ENCODE measurements at places on chromosomes 4 and X.

DNA sequence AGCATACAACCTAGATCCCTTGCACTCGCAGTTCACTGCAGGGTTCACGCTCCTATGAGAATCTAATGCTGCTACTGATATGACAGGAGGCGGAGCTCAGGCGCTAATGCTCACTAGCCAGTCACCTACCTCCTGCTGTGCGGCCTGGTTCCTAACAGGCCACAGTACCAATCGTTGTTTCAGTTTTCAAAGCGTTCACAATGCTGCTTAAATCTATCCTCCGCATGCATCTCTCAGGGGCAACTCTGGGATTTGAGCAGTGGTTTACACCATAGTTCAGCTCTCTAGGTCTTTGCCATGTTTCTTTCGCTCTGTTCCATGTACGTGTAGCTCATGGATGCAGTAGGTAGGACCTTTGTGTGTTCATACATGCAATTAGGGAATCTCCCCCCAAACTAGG, 47.2 kb downstream of the CLOCK start:
- DNase-seq: no peak

DNA sequence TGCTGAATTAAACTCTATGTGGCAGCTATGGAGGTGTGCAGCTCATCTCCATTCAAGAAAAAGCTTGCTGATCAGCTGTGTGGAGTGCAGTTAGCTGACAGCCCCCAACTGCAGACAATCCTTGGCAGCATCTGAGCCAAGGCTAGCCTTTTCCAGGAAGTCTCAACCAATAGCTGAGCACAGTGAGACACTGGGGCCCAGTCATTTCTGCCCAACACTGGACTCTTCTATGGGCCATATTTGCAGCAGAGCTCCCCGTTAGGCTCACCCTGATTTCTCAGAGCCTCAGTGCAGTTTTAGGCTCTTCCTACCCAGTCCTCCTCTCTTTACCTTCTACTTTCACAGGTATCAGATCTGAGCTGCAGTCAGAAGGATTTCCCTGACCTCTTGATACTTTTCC, 12.9 kb downstream of the DDX53 start:
- DNase-seq: no peak

DNA sequence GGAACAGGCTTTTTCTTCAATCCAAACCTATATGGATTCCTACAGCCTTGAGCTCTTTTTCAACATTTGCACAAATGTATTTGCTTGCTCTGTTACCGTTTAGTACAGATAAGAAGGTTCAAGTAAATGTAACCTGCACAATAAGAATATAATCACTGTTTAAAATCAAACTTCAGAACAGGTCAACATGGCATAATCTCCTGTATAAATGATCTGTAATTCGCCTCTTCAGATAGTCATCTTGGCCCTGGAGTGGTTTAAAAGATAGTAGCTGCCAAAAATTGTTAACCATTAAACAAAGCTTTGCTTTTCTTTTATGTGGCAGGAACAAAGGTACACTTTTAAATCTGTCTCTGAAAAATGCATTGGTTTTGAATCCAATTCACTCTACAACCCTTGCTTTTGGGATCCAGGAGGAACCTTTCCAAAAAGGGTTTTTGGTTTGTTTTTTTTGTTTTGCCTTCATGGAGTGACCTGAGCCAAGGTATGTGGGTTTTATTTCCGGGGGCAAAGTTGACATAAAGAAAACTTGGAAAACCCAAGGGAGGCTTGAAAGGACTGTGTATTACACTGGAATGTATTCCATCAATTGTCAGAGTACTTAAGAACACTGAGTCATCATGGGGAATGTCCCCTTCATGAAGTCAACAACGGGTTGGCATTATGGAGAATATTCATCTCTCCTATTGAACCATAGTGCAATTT, 210.4 kb upstream of the HCCS start:
- no peak for DNase-seq

GRCh38 chr4:150289198-150289597, 211.0 kb downstream of the DCLK2 start:
- DNase-seq: no peak

GRCh38 chr4:88952081-88952480, 104.9 kb downstream of the FAM13A start:
- DNase-seq: no peak

DNA sequence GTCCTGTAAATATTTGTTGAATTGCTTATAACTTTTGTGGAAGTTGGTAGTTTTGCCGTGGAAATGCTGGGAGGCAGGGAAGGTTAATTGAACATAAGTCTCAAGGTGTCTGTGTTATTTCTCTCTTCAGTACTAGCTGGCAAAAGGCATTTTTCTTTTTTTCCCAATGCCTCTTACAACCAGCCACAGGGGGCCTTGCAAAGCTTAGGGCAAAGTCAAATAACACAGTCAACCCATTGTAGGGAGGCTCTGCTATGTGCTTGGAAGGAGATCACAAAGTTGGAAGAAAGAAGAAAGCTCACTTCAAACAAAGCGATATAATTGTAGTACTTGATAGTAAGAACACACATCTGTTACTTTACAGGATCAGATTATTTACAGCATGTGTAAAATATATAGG, 802.6 kb downstream of the PDHA2 start:
- no peak for DNase-seq

- no peak for DNase-seq
Observed at GRCh38 chrX:119442286-119442685, 26.0 kb upstream of the SLC25A5 start.

GRCh38 chrX:56932653-56933339, 62.5 kb downstream of the SPIN3 start:
- no peak for DNase-seq

GRCh38 chr4:27005905-27006590, 145.4 kb downstream of the STIM2 start:
- DNase-seq: no peak

GRCh38 chr4:52144372-52144771, 93.3 kb downstream of the SPATA18 start:
- no peak for DNase-seq

DNA sequence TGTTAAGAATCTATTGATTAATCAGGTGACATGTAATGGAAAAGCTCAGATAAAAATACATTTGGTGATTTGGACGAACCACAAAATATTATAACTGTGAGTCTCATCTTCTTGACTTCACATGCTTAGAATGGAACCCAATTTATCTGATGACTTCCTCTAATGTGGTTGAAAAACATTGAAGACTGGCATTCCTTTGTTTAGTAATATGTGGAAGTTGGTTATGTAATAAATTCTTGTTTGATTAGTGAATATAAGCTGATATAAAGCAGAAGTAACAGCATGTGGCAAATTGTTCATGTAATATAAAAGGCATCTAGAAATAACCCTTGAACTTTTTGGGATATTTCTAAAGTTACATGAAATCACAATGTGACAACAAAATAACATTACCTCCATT, 9.7 kb downstream of the GIMD1 start:
- DNase-seq: no peak

DNA sequence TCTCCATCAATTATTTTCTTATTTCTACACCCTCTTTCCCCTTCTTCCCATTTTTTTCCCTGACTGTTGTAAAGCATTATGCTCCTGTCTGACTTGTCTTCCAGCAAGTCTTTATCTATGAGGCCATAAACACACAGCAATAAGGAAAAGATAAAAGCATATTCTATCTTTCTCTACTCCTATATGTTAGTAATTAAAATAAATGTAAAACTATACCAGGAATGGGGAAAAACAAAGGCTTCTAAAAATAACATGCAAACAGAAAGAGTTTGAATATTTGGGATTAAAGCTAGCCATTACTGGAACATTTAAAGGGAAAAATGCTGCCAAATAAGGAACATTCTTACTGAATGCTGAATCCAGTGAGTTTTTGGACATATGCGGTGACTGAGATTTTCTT, 471.7 kb upstream of the HS3ST1 start:
- DNase-seq: no peak

DNA sequence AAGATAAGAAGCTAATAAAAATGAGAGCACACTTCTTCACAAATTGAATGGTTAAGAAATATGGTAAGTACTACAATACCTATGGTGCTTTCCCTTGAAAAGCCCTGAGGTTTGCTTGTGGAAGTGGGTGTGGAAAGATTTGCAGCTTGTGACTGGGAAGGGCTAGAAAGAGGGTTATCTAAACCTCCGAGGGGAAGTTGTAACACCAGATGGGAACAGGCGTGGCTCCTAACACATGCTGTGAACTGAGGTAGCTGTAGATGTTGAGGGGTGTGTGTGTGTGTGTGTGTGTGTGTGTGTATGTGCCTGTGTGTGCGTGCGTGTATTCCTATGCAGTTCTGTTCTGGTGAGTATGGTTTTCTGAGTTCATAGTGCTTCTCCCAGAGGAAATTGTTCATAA, 21.5 kb downstream of the FRMPD4 start:
- no peak for DNase-seq

GRCh38 chr4:153099391-153100140, 104.7 kb upstream of the TRIM2 start:
- DNase-seq: no peak

- no peak for DNase-seq
Observed at GRCh38 chrX:104618106-104618895, 52.3 kb downstream of the IL1RAPL2 start.

DNA sequence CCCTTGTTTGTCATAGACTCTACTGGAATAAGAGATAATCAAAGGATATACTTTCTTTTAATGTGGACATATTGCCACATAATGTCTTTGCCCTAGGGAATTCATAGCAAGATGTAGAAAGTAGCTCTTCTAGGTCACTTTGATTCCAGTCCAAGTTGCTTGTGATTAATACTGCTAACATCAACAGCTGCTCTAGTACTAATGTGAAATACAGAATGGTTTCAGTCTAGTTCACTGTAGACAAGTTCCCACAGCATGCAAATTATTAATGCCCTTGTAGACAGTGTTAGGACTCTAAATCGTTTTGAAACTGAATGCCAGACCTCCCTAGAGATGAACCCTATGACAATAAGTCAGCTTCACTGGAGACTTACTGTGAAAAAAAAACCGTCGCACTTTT, 494.6 kb upstream of the ATOH1 start:
- DNase-seq: no peak

DNA sequence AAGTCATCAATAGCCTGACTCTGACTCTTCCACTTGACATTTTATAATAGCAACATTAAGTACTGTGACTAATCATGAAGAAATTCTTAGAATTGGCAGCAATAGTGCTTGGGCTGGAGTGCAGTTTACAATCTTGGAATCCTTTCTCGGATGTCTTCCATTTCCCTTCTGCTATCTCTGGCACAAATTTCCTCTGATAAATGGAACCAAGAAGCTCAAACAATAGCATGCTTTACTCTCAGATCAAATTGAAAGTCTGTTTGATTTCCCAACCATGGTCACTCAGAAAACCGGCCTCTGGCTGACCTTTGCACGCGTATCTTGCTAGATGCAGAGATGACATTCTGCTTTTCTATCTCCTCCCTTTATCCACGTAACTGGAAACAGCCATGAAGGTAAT, 99.0 kb upstream of the SPANXC start:
- no peak for DNase-seq

GRCh38 chr4:80043541-80043940, 29.5 kb downstream of the ANTXR2 start:
- DNase-seq: no peak

- DNase-seq: no peak
Observed at GRCh38 chr4:106116025-106116424, 200.0 kb downstream of the TBCK start.

- no peak for DNase-seq
Observed at GRCh38 chr4:24799544-24800324, 4.4 kb downstream of the SOD3 start.

DNA sequence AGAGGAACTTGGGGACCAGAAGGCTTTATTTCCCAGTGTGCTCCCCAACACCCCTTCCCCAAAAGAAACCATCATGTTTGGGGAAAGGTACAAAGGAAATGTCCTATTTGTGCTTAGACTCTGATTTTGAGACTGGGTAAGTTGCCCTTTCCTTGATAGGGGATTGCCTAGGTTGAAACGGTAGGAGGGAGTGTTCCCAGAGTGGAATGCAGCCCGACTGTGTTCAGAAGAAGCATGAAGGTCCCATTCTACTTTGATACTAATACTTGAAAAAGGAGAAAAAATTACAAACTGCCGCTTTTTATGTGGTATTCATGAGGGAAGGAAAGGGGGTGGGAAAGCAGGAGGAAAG, 32.4 kb upstream of the TMEM131L start:
- DNase-seq: no peak

- no peak for DNase-seq
Observed at GRCh38 chr4:4456816-4457578, 70.1 kb downstream of the NSG1 start.

- DNase-seq: no peak
Observed at GRCh38 chr4:38948551-38948950, 80.9 kb downstream of the FAM114A1 start.

DNA sequence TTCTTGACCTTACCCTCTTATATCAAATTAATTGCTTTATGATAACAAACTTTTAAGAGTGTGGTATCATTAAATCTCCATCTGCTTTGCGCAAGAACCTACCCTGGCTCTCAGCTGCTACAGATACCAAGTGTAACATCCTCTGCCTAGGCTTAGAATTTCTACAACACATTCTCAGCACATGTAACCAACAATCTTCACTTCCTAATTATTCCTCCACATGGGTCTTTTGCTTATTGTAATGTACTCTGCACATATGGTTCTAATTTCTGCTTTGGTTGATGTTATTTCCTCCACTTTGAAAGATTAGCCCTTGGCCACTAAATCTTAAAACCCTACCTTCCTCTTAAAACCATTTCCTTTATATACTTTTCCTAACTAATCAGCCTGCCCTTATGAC, 242.4 kb downstream of the ARHGAP24 start:
- no peak for DNase-seq

- DNase-seq: no peak
Observed at GRCh38 chr4:1154523-1155182, 17.7 kb downstream of the SPON2 start.

DNA sequence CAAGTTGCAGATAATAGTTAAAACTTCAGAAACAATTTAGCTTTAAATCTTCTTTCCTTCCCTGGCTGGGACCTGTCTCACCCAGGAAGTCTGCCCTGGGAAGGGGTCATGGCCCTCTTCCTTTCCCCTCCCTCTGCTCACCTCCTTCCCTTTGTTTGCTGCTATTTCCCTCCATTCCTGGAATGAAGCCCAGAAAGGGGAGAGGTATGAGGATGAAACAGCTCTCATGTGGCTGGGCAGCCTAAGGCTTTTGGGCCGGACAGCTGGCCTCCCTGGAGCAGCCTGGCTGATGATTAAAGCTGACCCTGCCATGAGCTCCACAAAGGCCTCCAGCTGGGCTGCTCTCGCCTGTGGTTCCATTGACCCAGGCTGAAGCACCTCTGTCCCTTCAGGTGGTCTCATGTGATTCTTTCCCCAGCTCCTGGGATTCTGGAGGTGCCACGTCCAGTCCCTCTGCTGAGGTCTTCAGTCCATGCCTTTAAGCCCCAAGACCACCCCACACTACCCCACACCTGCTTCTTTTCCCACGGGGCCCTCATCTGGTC, 202.1 kb downstream of the PTTG2 start:
- DNase-seq: no peak

DNA sequence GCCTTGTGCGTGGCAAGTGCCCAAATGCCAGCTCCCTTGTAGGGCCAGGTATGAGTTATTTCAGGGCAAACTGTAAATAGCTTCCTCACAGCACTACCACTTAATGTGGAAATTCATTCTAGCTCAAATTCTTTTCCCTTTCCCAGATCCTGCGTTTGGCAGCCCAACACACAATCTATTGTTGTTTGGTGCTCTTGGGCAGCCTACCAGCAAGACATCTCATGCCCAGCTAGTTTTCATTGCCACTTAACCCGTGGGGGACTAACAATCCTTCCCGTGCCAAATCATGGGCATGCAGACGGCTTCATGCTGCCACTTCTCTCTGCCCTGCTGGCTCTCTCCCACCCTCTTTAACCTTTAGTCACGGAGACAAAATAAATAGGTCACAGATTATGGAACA, 454.2 kb downstream of the GRIA2 start:
- DNase-seq: no peak
